ENCODE measurements at places on chromosomes 16 and 17. TPM values are rescaled to one million over a fixed set of nuclear protein-coding genes. Genes with fewer than 3 reads are reported as not detected.

Gene NKD1
- 1.1 TPM for total RNA-seq

Gene MYH13
- total RNA-seq: not detected

Gene SMG6
- 21.9 TPM for total RNA-seq

Gene TLCD1
- 1.1 TPM for total RNA-seq

Gene ZNF18
- 5.7 TPM for total RNA-seq

Gene EME1
- total RNA-seq: 0.45 TPM

Gene STARD3
- 14.2 TPM for total RNA-seq

Gene SLC6A2
- total RNA-seq: not detected

Gene GUCY2D
- total RNA-seq: 0.69 TPM
